ENCODE measurements at places on chromosomes 16 and 17.

GRCh38 chr17:83152227-83152744 is 72.9 kb downstream of the METRNL start:
- no peak for DNase-seq

DNA sequence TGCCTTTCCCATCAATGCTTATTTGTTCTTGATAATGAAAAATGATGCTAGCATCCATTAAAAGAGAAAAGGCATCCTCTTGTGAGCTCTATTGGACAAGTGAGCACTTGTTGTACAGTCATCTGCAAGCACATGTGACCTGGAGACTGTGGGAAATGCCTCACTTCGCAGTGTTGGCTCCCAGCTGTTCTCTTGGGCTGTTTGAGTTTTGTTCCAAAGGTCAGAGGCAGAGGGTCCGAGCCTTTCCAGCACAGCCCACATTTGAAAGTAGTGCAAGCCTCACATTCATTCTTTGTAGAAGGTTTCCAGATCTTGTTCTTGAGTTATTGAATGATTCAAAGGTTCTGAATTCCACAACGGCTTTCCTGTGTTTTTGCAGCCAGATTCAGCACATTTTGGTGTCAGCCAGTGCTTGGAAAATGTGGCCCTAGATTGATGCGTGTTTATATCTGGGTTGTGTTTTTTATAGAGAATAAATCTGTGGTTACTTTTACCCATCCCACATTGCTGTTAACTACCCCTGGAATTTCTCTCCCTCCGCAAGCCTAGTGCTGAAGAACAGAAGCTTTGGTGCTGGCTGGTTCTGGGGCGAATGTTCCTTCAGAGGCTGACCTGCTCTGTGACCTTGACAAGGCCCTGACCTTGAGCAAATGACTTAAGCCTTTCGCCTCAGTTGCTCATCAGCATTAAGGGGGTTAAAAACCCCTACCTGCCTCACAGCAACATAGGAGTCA is 49.8 kb downstream of the CDH1 start:
- no peak for DNase-seq

DNA sequence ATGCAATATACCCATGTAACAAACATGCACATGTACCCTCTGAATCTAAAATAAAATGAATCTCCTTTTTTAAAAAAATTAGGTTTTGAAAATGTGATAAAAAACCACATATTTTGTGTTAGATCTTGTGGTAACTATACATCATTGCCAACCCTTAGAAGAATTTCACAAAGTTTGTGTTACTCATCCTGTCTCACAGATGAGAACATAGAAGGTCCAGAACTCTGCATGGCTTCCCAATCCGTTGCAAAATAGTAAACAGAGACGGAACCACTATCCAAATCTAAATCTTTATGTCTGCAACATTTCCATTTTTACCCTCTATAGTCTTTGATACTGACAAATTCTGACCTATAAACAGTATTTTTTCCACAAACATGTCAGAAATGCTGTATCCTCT is 759.9 kb downstream of the KCNJ2 start:
- DNase-seq, result no peak

DNA sequence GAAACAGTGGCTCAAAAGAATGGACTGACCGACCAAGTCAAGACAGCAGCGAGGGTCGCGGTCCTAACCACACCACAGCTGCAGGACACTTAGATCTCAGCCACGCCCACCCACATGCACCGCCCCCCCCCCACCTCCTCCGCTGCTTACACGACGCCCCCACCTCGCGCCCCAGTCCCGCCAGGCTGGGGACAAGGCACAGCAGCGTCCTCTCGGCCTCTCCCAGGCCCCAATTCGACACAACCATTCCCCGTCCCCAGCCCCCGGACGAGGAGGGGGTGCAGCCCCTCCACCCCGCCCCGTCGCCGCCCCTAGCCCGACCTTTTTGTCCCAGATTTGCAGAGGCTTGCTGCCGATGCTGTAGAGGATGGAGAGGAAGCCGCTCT is 477 bp downstream of the CFAP20 start:
- no peak for DNase-seq

- no peak for DNase-seq
These were observed 38.9 kb upstream of the PLCG2 start for GRCh38 chr16:81740169-81740568.

DNA sequence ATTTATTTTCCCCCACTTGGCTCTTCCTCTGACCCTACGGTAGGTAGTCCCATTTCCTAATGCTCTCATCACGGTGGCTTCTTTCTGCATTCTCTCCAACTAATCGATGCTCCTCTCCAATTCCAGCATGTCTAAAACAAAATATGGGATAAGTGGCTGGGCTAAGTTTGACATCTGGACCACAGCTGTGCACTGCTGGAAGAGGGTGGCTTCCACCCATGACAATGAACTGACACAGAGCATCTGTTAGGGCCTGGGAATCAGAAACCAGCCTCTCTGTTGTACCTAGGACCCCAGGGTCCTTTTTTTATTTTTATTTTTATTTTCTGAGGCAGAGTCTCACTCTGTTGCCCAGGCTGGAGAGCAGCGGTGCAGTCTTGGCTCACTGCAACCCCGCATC is 29.0 kb upstream of the SLC39A11 start:
- no peak for DNase-seq

DNA sequence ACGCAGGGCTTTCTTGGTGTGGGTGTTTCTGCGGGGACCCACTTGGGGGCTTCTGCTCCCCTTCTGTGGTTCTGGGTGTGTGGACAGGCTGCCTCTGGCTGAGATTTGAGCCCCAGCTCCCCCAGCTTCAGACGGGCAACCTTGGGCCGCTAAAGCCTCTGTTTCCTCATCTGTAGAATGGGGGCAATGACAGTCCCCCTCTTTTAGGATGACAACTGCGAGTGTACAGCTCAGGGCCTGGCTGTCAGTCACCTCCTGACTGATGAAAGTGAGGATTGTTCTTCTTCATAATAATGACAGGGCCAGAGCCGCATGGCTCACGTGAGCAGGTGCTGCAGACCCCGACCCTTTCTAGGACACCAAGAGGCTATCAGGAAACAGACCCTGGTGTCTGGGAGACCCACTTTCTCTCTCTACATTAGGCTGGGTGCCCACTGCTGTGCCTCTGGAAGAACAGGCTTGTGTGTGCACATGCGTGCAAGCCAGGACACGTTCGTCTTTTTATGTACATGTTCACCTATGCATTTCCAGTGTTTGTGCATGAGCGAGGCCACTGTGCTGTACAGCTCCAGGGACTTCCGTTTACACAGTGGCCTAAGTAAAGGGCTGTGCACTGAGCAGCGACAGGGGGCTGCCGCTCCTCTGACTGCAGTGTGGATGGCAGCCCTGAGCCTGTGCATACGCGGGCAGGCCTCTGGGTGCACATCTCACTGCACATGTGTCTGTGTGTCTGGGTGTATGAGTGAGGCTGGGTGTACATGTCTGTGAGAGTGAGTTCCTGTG is 4.6 kb downstream of the SPNS3 start:
- no peak for DNase-seq

DNA sequence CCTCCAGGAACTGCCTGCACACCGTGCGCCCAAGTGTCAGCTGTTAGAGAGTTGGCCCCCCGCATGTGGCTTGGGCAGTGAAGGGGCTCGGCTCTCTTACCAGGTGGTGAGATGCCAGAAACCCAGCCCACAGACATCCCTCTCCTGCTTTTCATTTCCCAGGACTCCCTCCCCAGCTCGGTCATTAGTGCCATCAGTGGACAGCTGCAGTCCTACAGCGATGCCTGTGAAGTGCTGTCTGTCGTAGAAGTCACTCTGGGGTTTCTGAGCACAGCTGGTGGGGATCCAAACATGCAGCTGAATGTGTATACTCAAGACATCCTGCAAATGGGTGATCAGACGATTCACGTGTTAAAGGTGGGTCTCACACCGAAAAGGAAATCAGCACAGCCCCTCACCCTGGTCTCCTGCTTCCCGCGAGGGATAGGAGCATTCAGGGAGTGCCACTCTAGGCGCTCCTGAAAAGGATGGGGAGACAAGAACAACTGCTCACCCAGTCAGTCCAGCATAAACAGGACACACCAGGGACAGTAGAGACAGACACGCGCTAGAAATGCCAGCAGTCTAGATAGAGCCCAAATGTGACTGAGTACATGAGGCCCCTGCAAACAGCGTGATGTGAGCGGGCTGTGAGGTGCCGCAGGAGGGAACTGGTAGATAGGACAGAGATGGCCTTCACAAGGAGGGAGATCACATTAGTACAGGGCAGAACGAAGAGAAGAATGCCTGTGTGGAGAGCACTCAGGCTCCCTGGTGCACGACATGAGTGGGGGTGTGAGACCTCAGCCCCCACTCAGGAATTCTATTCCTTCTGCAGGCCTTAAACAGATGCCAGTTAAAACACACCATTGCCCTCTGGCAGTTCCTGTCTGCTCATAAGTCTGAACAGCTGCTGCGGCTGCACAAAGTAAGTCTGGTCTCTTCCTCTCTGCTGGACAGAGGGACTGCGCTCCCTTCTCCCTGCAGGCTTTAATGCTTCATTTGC is 25.7 kb upstream of the ENDOV start:
- no peak for DNase-seq

- no peak for DNase-seq
These were observed 11.1 kb downstream of the PIMREG start for GRCh38 chr17:6455321-6455705.

DNA sequence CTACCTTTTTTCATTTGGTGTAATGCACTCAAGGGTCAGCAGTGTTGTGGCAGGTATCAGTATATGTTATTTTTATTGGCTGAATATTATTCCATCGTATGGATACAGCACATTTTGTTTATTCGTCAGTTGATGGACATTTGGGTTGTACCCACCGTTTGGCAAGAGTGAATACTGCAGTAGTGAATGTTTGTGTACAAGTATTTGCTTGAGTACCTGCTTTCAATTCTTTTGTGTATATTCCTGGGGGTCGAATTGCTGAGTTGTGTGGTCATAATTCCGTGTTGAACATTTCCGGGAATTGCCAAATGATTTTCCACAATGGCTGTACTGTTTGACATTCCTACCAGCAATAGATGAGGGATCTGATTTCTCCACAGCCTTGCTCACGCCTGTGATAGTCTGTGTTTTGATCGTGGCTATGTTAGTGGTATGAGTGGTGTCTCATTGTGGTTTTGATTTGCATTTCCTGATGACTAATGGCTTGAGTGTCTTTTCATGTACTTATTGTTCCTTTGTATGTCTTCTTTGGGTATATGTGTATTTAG is 108.4 kb downstream of the OR1D5 start:
- DNase-seq, result no peak

DNA sequence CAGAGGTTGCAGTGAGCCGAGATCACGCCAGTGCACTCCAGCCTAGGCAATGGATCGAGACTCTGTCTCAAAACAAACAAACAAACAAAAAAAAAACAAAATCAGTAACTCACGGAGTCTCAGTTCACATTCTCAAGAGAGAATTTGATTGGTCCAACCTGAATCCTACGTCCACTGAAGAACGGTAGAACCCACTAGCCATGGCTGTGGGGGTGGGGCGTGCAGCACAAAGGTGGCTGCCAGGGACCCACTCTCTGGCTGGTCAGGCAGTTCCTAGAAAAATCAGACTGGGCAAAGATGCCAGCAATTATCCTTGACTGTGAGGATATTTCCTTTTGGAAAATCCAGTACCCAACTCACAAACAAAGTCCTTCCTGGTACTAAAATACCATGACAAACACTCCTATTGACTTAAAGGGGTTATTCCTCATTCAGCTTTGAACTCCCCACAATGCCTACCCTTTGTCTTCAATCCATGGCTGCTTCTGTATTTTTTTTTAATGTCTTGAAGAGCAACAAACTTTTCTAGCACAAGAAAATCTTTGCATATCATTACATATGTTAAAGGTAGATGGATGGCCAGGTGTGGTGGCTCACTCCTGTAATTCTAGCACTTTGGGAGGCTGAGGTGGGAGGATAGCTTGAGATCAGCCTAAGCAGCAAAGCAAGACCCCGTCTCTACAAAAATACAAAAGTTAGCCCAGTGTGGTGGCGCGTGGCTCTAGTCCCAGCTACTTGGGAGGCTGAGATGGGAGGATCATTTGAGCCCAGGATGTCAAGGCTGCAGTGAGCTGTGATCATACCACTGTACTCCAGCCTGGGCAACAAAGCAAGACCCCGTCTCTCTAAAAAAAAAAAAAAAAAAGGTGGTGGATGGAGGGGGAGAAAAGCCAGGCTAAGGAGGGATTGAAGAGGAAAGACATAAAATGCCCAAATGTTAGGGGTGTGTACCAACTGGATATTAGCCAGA is 3.8 kb upstream of the POLR3E start:
- no peak for DNase-seq

GRCh38 chr17:67243284-67243683 is 1.7 kb downstream of the HELZ start:
- no peak for DNase-seq

GRCh38 chr16:644556-644955 is 2.9 kb downstream of the MCRIP2 start:
- no peak for DNase-seq

DNA sequence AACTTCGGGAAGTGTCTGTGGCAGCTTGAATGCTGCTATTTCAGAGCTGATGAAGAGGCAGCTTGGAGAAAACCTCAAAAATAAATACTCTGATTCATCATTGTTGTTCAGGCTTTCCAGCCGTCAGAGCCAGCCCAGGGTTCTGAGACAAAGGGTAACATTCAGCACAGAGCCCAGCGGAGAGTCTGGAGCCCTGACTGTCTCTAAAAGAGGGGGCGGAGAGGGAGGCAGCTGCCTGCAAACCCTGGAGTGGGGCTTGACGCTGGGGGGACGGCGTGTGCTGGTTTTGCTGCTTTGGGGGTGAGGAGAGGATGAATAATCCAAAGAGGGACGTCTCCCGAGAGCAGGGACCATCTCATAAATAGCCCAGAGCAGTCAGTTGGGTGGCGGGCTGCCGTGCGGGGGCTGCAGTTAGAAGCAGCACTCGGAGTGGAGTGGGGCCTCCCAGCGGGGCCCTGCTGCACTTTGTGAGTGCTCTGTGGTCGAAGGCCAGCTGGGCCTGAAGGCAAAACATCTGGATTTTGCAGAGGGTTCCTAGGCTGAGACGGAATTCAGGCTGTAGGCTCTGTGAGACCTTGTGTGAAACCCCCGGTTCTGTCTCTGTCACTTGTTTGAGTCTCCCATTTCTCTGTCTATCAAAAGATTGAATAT is 237.8 kb downstream of the PRKCA start:
- DNase-seq, result no peak

DNA sequence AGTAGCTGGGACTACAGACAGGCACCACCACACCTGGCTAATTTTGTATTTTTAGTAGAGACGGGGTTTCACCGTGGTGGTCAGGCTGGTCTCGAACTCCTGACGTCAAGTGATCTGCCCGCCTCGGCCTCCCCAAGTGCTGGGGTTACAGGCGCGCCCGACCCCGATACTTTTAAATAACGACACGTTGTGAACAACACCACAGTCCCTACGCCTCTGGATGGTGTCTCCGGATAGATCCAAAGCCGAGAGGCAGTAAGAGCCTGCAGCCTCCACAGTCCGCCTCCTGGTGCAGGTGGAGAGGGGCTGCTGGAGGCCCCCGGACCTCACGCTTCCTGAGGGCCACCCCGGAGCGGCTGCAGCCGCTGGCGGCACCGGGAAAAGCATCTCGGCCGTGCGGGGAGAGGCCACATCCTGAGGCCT is 741 bp upstream of the TLCD3A start:
- no peak for DNase-seq

- DNase-seq, result peak; percentile 9
These were observed 29.3 kb downstream of the FOXK2 start for GRCh38 chr17:82548681-82549303.

DNA sequence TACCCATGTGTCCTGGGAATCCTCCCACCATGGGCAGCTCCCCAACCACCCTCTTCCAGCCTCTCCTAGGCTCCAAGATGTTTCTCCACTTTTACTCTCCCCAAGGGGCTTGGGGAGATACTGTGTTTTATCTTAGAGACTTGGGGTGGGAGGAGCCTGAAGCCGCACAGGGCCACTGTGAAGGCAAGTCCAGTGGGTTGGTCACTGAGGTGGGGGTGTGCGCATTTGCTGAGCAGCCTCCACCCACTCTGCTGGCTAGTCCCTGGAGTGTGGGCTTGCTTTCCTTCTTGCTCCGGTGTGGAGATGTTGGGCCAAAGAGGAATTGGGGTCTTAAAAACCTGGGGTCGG is 4.1 kb upstream of the CLDN9 start:
- DNase-seq, result no peak
